Natural killer cell (primary cell): ENCODE measurements at places on chromosomes 4 and X. TPM values are rescaled to one million over a fixed set of nuclear protein-coding genes. Genes with fewer than 3 reads are reported as not detected.

HERC3 gene
- total RNA-seq = 59.1 TPM

SLC25A4 gene
- 5.6 TPM for total RNA-seq

PRR32 gene
- not detected for total RNA-seq

SAGE1 gene
- not detected for total RNA-seq

PWWP3B gene
- total RNA-seq = not detected

ARMCX6 gene
- 44.4 TPM for total RNA-seq

C4orf54 gene
- not detected for total RNA-seq

F11 gene
- not detected for total RNA-seq

VCX2 gene
- total RNA-seq = not detected

ABCG2 gene
- total RNA-seq = 0.19 TPM

MGAT4D gene
- not detected for total RNA-seq
